ENCODE measurements at places on chromosomes 4 and X.

- DNase-seq, result peak; percentile 55
Observed at GRCh38 chr4:160038615-160039014, 935.7 kb downstream of the RAPGEF2 start.

DNA sequence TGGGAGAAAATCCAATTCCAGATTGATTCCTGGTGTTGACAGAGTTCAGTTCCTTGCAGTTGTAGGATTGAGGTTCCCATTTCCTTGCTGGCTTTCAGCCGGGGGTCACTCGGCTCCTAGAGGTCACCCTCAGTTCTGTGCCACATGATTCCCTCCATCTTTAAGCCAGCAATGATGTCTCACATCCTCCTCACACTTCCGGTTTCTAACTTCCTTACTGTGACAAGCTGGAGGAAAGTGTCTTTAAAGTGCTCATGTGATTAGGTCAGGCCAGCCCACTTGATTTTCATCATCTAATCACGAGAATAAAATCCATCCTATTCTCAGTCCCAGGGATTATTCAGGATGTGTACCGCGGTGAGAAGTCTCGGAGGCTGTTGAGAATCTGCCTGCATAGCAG lies 19.4 kb upstream of the SMIM31 start:
- DNase-seq, result no peak

- no peak for DNase-seq
Observed at GRCh38 chr4:169583563-169583962, 28.8 kb downstream of the NEK1 start.

DNA sequence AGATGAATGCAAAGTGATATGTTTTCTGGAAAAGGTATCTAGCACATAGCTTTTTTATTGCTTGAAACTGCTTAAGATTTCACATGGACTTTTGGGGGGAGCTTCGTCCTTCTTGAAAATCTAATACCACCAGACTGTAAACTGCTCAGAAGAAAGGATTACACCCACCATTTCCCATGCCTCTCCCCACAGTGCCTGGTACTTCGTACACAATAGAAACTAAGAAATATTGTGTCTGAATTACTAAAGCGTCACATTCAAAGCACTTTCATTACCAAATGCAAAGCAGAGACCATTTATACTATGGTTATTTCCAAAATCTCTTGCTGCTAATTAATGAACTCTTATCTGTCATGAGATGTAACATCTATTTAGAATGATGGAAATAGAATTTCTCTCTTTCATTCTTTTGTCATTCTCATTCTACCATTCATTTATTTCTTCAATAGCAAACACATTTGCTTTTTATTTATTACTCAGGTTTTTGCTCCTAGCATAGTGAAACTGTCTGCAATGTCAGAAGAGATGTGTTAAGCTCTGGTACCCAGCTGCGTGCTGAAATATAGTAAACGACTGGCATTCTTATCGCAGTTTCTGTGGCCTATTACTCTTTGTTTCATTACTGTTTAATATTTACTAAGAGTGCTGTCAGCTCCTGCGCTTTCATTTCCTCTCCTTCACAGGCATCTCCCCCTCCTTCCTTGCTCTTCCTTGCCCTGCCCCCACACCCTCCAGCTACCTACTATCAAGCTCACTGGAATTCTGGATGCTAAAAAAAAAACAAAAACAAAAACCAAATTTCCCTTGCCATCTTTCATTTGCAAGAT lies 51.4 kb upstream of the RAPGEF2 start:
- DNase-seq, result no peak

- no peak for DNase-seq
Observed at GRCh38 chr4:186190581-186191199, 677 bp upstream of the CYP4V2 start.

DNA sequence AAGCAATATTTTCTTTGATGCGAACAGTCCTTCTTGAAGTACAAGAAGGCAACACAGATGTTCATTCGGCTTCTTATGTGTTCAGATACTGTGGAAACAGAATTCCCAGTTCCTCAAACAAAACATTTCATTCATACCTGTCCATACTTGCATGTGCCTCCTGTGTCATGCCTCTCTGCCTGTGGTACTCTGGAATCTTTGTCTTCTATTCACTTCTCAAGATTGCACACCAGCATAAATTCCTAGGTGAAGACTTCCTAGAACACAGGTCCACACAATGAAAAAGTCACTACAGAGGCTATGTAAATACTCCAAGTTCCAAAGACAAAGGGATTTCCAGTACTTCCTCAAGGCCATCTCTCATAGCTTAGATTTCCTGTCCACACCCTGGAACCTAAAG lies 367.2 kb downstream of the AFF2 start:
- DNase-seq, result no peak

DNA sequence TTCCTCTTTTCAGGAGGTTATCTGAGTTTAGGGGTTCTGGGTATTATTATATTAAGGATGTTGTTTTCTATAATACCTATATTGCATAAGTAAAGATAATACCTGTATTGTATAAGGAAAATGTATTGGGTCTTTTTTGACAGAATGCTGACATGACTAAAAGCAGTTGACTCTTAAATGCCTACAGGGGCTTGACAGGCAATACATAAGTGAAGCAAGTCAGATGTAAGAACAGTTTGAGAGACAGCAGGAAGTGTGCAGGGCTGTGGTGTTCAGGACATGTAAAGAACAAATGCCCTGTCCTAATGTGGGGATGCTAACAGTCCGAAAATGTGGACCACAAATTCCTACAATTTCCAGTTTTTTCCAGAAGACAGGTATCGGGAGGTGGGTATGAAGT lies 30.2 kb upstream of the NDST3 start:
- DNase-seq, result no peak

DNA sequence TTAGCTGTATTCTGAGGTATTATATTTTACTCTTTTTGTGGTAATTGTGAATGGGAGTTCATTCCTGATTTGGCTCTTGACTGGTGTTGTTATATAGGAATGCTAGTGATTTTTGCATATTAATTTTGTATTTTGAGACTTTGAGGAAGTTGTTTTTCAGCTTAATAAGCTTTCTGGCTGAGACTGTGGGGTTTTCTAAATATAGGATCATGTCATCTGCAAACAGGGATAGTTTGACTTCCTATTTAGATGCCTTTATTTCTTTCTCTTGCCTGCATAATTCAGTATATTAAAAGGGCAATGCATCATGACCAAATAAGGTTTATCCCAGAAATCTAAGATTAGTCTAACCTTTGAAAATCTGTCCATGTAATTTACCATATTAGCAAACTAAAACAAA lies 44.7 kb upstream of the EPGN start:
- no peak for DNase-seq

GRCh38 chr4:25861951-25862410 lies 807 bp downstream of the SEL1L3 start:
- DNase-seq, result peak; percentile 5

- no peak for DNase-seq
Observed at GRCh38 chr4:17812801-17813200, 2.0 kb downstream of the NCAPG start.

GRCh38 chr4:158192439-158193158 lies 17.7 kb upstream of the TMEM144 start:
- DNase-seq, result no peak

DNA sequence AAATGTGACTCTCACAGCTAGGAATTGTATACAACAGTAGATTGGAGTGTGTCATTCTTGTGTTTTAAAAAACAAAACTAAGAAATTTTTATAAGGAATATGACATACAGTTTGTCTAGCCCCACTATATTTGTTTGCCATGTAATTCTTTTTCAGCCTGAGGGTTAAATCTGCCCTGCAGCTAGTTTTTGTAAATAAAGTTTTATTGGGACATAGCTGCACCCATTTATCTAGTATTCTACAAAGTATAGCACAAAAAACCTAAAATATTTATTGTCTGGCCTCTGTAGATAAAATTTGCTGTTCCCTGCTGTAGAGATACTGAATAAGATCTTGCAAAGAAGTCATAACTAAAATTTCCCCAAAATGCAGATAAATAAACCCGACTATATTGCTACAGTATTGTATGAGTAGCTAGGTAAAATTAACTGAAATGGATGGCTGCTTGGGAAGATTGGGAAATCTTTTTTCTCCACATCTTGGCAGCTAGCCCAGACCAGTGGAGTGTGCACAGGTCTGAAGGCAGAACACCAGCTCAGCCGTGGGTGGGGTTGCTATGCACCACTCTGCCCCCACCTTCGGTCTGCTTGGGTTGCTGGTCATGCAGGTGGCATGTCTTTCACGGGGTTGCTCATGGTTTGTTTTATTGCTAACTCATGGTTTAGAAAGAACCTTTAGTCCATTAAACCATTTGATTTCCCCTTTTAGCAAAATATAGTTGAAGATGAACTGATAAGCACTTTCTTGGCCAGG lies 127.9 kb downstream of the KLHL8 start:
- peak; percentile 63 for DNase-seq

- DNase-seq, result no peak
Observed at GRCh38 chr4:39718366-39719323, 20.7 kb downstream of the UBE2K start.

GRCh38 chr4:107977482-107977881 lies 12.2 kb upstream of the HADH start:
- DNase-seq, result no peak

DNA sequence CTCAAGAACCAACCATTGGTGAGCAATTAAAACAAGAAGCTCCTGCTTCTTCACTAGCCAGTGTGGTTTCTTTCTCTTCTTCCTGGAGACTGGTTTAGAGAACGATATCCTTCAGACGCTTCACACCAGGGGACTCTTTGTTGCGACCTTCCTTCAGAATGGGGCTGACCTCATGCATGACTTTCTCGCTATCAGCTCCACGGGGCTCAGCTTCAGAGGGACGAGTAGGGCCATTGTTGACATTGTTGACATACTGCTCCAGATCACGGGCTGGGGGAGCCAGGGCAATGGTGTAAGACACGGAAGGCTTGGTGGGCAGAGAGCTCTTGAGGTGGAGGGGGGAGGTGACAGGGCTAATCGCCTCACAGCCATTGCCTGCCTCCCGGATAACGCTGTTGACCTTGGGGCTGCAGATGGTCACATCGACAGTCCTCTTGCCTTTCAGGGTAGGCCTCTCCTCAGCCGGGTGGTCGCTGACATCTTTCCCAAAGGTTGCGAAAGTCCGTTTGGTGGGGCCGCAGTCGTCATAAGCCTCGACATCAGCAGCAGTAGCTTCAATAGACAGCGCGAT lies 113.8 kb downstream of the PCDH19 start:
- no peak for DNase-seq

DNA sequence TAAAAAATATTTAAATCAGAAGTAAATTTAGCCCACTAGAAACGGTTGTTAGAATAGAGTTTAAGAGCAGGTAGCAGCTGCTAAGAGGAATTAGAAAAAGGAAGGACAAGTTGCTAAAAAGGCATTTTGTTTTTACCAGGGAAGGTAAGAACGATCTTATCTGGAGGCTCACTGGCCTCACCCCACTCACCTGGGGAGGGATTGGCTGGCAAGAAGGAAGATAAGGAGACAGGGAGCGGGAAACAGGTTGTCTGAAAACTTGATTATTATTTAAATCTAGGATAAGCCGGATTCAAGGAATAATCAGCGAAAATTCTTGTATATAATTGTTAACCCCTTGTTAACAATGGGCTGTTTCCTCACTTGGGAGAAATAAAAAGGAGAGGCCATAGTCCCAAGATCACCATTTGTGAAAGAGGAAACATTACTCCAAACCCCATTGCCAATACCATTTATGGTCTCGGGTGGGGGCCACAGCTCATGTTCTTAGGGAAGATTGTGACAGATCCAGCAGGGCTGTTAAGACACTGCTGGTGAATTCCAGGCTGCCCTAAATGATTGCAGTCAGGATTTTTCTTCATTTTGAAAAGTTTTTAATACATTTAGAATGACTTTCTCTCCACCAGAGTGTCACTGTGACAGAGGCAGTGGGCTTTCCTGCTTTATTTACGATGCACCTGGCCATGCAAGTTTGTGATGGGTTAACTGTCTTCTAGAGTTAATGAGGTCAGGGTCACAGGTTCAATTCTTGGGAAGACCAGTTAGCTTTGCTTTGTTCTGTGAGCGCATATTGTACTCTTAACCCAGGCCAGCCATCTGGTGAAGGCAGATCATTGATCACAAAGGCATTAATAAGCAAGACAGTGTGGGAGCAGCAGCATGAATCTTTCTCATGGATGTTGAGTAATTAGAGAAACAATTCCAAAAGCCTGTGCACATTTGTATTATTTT lies 106.6 kb downstream of the CEP135 start:
- no peak for DNase-seq

DNA sequence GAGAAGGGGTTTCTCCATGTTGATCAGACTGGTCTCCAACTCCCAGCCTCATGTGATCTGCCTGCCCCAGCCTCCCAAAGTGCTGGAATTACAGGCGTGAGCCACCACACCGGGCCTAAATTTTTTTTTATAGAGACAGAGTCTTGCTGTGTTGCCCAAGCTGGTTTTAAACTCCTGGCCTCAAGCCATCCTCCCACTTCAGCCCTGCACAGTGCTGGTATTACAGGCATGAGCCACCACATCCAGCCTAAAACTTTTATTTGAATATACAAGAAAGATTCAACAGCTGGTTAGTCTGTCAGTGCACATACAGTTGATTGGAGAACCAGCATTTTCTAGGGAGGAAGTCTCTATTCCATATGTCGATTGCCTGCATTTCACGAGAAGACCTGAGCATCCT lies 91.2 kb downstream of the LRP2BP start:
- DNase-seq, result no peak

DNA sequence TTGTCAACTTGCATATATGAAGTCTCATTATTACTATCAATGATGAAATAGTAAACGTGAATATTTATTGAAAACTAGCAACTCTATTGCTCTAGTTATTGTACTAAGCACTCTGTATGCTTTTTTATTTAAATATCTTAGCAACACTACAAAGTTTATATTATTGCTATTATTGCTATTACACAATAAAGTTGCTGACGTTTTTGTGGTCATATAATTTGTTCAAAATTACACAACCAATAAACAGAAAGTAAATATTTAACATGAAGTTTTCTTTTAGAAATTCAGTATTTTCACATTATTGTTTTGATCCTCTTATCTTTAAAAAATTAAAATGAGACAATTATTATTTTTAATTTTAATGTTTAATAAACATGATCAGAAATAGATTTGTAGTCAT lies 1521.1 kb upstream of the PCDH7 start:
- no peak for DNase-seq

DNA sequence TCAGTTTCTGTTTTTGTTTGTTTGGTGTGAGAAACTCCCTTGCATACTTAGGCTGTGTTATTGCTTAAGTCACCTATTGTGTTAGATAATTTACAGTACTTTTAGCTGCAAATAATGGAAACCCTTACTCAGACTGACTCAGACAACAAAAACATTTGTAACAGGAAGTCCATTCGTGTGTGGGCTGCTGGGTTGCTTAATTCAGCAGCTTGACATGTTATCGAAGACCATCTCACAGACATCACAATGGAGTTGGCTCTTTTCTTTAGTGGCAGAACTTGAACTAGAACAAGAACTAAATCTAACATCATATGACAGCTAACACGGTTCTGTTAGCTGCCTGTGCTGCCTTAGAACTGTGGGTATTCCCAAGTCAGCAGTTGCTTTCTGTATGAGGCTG lies 9.9 kb upstream of the GABRE start:
- DNase-seq, result no peak

DNA sequence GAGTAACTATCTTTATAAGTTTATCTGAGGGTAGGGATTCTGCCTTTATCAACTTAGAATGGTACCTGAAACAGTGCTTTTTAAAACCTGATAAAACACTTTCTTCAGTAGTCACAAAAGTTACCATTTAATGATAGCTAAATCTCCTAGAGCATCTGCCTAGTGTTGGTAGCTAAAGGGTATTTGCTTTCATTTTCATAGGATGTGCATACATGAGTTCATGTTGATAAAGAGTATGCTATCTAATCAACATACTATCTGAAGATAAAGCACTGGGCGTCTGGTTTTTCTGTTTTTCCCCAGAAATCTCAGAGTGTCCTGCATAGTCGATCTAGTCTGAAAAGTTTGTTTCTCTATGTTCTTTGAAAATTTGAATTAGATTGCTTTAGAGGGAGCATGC lies 75.1 kb downstream of the ADGRL3 start:
- DNase-seq, result no peak

GRCh38 chrX:19024366-19024765 lies 40.5 kb upstream of the PHKA2 start:
- no peak for DNase-seq

Data from HS-5 (cell line).